Heart left ventricle (tissue), 16 donors: ENCODE measurements at places on chromosomes 12 and 14.

DNA sequence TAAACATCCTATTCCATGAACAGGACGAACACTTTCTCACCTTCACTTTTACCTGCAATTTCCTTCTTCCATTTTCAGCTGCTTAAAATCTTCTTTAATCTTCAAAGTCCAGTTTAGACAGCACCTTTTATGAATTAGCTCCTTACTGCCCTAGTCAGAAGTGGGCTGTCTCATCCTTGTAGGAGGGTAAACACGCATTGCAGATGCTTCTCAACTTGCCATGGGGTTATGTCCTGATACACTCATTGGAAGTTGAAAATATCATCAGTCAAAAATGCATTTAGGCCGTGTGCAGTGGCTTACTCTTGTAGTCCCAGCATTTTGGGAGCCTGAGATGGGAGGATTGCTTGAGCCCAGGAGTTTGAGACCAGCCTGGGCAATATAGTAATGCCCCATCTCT is 35.2 kb downstream of the HMGA2 start:
- DNase-seq = no peak

DNA sequence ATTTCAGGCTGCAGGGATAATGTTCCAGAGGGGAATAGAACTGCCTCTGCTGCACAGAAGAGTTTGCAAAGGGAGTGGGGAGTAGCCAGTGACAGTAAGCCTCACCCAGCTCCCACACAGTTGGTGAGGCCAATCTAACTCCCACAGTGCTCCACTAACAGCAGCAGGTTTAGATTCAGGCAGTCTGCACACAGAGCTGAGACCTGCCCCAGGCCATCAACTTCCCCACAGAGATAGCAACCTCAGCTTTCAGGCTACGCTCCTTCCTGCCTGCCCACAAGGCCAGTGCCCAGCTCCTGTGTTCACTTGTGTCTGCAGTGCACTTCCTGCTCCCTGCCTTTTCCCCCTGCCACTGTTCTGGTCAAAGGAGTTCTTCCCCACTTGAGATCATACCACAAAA is 107.5 kb downstream of the TBC1D30 start:
- no peak for DNase-seq

DNA sequence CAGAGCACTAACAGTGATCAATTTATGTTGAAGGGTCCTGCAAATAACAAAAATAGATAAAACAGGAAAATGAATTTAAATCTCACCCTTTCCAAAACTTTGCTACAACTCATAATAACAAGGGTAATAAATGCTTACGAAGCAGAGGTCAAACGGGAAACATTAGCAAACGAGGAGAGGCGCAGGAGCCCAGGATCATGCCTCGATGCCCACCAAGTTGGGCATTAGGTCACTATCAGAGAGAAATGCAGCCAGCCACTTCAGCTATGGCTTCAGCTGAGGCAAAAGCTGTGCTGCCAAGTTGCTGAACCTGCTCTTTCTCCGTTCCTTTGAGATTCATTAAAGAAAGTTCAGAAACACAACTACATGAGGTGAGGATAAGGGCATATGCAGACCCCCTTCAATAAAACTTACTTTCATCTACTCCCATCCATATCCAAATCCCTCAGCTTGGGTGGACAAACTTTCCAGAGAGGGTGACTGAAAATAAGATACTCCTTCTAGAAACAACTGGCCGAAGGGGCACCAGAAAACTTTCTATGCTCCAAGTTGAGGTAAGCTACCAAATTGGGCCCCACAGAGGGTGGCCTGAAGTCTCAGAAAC is 7.9 kb downstream of the NKX2-1 start:
- no peak for DNase-seq

- no peak for DNase-seq
Measured at GRCh38 chr14:32565256-32565655, 236.2 kb downstream of the AKAP6 start.

DNA sequence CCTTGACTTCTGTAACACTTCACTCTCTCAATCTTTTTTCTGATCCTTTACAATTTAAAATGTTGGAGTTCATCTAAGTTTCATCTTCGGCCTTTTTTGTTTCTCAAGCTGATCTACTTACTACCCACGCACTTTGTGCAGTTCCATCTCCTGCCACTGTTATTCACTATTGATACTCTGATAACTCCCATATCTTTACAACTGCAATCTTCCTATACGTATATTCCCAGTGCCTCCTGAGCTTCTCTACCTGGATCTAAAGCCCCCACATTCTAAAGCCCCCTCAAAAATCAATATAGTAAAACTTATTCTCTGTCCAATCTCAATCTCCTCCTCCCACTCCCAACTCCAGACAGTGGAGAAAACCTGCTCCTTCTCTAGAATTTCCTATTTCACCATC is 5.9 kb downstream of the ATG2B start:
- DNase-seq = no peak

GRCh38 chr12:121577443-121578180 is 3.2 kb downstream of the KDM2B start:
- no peak for DNase-seq

DNA sequence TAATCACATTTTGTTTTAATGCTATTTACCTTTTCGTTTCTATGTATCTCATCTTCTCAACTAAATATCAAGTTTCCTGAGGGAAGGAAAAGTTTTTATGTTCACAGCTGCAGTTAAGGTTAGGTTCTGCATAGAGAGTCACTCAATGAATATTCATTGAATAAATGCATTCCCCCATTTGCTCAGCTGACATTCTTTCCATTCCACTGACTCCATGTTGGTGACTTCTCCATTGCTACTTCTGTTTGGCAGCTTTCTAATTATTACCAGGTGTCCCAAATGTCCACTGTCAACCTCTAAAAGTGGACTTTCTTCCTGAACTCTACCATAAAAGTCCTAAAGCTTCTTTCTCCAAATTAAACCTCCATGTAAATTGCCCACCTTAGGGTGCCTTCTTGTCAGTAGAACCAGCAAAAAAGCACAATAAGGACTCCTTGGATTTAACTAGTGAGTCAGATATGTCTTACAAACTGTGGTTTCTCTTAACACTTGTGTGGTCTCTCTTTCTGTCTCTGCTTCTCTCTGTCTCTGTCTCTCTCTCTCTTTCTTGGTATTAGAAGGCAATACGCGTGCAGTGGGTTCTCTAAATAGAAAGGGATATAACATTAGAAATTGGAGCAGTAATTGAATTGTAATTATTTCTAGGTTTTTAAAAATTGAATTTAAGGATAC is 85.9 kb downstream of the TMEM117 start:
- no peak for DNase-seq
